ENCODE measurements at places on chromosomes 4 and X.

DNA sequence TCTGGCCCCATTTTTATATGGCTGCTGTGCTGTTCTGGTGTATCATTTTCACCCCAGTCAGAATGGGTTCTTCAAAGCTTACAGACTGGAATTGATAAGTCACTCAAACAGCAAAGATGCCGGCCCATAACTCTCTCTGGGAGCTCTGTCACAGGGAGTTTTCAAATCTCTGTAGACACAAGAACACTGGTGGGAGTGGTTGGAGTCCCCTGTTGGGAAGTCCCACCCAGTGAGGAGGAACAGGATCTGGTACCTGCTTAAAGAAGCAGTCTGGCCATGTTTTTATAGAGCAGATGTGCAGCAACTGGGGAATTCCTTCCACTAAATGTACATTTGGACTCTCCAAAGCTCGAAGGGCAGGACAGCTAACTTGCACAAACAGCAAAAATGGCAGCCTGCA is 69.3 kb upstream of the UGT2B7 start:
- no peak for DNase-seq

DNA sequence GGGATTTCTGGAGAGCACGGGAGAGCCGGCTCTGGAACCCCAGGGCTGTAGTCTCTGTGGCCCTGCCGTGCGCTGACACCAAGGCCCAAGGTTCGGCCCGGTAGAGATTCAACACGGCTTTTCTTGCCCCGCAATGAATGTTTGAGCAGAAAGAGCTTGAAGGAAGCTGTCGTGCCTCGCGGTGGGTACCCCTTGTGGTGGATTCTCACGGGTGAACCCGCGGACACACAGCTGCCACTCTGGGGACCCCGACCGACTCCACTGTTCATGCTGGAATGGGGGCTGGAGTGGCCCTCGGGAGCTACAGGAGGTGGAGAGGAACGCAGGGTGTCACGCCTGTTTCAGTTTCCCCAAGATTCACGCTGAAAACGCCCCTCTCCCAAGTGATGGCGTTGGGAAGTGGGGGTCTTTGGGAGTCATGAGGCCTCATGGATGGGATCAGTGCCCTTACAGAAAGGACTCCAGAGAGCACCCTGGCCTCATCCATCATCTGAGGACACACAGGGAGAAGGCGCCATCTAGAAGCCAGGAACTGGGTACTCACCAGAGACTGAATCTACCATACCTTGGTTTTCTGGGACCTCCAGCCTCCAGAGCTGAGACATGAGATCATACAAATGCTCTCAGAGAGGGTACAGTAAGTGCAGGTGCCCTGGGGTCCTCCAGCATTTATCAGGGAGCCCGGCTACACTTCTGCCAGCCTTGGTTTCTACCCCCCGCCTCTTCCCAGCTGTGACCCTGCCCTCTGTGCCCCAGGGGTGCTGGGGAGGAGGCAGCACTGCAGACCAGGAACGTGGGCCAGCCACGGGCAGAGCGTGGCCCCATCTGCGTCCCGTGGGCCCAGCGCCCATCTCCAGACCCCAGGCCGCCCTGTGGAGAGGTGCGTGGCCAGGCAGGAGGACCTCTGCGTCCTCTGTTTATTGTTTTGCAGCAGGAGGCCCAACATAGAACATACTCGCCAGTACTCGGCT is 6.4 kb downstream of the SLC25A6 start:
- DNase-seq: no peak

- no peak for DNase-seq
Measured at GRCh38 chr4:139558235-139559088, 2.4 kb upstream of the SETD7 start.

- no peak for DNase-seq
Measured at GRCh38 chr4:184310171-184310567, 92.5 kb upstream of the ENPP6 start.

DNA sequence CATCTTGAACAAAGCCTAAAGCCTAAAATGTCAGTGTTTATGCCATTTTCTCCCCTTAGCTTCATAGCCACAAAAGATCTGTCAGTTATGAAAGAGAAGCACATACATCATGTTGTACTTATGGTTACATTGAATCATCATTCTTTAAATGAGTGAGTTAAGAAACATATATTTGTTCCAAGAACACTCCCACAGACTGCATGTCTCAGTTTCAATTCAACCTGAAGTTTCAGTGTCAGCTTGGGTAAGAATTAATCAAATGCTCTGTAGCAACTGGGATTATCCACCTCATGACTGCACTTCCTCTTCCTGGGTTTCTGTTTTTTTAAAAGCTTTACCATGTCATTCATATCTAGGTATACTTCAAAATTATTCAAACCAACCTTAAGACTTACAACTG is 3.9 kb upstream of the TMPRSS11B start:
- no peak for DNase-seq

- DNase-seq: no peak
Measured at GRCh38 chrX:45811326-45811725, 610.6 kb upstream of the DIPK2B start.

DNA sequence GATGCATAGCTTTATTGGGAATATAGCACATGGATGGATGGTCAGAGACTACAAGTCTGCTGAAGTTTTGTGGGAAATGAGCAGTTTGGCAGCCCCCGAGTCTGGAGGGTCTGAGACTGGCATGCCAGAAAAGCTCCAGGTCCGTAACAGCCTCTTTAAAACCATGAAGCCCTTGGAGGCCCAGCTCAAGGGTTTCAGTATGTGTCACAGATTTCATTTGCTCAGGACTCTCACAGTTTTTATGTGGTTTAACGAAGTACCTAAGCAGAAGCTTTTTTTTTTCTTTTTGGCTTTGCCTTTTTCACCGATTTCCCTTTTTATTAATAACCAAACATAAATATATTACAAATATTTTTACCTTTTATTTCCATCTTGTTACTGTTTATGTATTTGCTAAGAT is 30.6 kb upstream of the TMEM184C start:
- DNase-seq: no peak

- no peak for DNase-seq
Measured at GRCh38 chr4:57075367-57075766, 34.8 kb downstream of the IGFBP7 start.

- no peak for DNase-seq
Measured at GRCh38 chr4:85656759-85657505, 182.0 kb downstream of the ARHGAP24 start.

DNA sequence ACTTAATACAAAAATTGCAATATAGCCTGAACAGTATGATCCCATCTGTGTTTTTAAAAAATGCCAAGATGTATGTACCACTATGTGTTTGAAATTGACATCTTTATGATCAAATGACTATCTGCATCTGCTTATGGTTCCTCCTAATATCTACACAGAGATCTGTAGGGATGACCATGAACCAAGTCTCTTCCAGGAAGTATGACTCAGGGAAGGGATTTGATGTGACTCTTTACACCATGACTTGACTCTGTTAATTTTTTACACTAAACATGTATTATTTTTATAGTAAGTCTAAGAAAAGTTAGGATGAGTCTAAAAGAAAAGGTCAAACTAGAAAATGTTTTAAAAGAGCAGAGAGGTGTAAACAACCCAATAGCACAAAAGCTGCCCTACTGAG is 164.0 kb downstream of the SH3KBP1 start:
- DNase-seq: no peak

DNA sequence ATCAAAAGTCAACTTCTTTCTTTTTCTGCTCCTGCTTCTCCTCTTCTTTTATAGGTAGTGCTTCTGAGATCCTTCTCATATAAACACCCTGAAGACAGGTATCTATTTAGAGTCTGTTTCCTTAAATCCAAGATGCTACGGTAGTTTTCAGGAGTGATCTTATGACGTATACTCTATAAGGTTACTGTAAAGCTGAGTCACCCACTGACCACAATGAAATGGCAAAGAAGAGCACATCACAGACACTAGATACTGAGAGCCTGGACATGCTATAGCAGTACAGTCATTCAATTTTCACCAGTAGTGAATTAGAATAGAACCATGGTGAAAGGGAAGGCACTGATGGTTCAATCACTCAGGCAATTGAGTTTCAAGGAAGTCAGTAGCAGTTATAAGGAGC is 412.5 kb downstream of the ADAM29 start:
- DNase-seq: peak; percentile 8

Measured in fibroblast of the conjunctiva (primary cell).